ENCODE measurements at places on chromosomes 5 and 9.

GRCh38 chr5:65778126-65778525 is 56.1 kb downstream of the NLN start:
- no peak for DNase-seq

GRCh38 chr5:110900829-110901228 is 162.0 kb downstream of the SLC25A46 start:
- no peak for DNase-seq

DNA sequence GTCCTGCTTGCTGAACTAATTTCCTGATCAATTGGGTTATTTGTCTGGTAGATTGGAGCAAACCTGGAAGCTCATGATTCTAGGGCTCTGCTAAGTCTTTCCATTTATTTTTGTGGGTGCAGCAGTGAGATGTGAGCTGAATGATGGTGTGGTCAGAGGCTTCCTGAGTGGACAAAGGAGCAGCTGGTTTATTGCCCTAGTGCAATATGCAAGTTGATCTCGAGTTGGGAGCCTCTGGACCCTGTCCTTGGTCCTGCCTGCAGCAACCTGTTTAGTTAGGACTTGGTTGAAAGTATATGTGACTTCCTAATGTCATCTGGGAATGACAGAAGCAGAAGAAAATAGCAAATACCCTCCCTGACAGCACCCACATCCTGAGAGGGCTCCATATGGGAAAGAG is 4.2 kb upstream of the UNC5A start:
- DNase-seq: no peak

DNA sequence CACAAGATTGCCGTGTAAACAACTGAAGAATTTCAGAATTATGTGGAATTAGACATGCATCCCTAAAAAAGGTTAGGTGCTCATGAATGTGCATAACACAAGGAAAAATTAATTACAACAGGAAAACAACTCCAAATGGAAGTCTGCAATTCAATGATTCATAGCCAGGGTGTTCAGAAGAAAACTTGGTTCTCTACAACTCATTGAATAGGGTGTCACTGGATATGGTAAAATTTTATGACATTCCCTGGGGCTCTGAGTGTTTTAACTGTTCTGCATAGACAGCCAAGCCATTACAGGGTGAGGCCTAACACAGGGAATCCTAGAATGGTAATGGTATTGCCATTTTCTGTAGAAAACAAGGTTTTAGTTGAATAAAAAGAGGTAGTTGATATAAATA is 24.4 kb upstream of the ZSWIM6 start:
- no peak for DNase-seq

GRCh38 chr5:39355324-39355723 is 9.0 kb downstream of the C9 start:
- no peak for DNase-seq

GRCh38 chr9:20382460-20383071 is 239.7 kb downstream of the MLLT3 start:
- DNase-seq: no peak

DNA sequence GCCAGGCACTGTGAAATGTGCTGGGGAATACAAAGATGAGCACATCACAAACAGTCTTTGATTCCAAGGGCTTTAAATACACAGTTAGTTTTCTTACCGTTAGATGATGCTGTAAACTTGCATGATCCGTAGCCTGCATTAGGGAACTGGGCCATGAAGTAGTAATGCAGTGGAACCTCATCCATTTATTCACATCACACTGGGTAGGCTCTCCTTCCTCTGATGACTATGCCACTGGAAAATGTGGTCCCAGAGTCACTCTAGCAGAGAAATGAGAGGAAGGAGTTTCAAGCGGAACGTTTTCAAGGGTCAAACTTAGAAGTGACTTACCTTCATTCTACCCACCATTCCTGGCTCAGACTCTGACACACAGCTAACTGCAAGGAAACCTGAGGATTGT is 26.4 kb downstream of the ZFAND5 start:
- no peak for DNase-seq

GRCh38 chr9:97601228-97601898 is 31.8 kb downstream of the TSTD2 start:
- DNase-seq: no peak

GRCh38 chr5:82748688-82749460 is 328.3 kb downstream of the TMEM167A start:
- DNase-seq: no peak

DNA sequence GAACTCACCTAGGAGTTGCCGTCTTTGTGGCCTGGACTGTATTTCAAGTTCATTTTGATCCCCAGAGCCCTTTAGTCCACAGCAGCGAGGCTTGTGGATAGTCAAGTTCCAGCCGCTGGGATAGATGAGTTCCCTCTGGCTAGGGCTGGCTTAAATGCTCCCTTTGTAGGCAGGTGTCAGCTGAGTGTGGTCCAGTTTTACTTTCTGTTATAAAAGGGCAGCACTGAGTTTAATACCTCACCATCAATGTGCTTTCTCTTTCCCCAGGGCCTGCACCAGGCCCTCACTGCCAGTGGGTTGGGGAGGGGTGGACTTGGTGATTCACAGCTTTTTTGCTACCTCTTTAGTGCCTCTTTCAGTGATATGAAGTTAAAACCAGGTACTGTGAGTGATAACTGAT is 188.2 kb downstream of the SLCO4C1 start:
- DNase-seq: no peak

GRCh38 chr5:116764941-116765340 is 190.3 kb upstream of the SEMA6A start:
- DNase-seq: no peak

DNA sequence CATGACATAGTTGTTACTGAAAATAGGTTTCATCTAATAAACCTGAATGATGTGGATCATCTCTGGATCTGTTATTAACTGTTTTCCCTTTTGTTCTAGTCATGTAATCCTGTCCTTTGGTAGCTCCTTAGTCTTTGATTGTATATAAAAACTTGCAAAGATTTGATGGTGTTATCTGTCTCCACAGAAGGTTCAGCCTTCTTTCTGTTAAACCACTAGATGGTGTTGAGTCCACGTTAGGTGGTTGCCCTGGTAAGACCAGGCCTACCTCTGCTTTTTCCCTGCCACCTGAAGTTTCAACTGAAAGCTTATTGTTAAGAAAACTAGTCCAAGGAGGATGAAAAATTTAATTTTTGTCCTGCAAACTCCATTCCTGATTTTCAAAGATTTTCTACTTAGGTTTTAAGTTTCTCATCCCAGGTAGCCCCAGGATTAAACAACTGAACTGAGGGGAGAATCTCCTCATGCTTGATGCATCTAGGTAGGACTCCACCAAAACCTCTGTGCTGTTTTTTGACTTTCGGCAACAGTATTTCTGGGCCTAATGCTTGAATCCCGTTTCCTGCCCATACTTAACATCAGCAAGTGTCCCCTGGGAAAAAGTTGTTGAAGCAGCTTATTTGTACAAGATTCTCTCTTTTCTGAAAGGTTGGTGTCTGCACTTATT is 68.5 kb downstream of the RICTOR start:
- DNase-seq: no peak

DNA sequence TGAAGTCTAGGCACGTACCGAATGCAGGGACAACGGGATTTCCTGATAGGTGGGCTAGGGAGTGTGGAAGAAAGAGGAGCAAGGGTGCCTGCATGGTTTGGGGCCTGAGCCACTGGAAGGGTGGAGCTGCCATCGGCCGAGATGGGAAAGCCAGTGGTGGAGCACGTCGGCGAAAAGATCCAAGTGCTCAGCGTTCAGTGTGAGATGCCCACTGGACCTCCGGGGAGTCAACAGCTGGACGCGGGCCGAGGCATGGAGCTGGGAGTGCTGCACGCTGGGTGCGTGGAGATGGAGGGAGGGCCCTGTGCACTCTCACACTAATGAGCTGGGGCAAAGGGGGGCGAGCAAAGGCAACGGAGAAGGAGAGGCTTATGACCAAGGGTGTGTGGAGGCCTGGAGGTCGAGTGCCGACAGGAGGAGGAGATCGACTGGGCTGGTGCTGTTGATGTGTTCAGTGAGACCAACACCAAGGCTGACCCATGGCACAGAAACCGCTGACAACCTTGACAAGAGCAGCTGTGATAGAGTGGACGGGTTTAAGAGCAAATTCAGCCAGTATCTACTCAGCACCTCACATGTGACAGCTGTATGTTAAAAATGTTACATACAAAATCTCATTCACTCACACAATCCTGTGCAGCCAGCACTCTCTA is 85.7 kb downstream of the STK10 start:
- DNase-seq: no peak

DNA sequence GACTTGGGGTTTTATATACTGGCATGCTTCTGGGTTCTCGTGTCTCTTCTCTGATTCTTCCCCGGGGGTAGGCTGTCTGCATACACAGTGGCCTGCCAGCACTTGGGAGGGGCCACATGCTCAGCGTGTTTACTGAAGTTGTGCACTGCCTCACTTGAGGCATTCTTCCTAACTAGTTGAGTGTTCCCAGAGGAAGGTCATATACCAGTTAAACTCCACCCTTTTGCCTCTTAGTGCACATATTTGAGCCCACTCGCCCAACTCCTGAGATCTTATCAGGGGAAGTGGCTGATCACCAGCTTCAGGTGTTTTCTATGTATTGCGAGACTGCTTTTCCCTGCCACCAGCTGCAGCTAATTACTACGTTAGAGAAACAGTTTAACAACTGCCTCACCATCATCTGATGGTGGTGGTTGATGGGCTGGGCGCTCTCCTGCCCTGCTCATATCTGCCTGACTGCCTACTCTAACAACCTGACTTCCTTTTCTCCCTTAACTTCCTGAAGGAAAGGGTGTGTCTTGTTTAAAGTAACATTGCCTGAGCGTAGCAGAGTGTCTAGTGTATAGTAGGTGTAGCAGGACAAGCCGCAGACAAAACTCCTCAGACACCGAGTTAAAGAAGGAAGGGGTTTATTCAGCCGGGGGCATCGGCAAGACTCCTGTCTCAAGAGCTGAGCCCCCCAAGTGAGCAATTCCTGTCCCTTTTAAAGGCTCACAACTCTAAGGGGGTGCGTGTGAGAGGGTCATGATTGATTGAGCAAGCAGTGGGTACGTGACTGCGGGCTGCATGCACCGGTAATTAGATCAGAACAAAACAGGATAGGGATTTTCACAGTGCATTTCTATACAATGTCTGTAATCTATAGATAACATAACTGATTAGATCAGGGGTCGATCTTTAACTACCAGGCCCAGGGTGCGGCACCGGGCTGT is 60.1 kb upstream of the CLINT1 start:
- no peak for DNase-seq

DNA sequence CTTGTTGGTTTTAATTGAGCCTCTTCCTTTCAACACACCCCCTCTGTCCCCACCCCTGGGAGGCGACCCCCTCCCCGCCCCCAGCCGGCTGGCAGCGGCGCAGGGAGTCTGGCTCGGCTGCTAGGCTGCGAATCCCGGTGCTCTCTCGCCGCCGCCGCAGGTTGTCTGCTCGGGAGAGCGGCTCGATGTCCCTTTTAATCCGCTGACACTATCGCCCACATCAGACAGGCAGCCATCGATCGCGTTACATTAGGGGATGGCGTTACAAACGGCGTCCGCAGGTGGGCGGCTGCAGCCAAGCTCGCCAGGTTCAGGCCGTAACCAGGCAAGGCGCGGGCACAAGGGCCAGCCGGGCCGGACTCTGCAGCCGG is 1.3 kb downstream of the NR2F1-AS1 start:
- no peak for DNase-seq

GRCh38 chr5:166726406-166726805 is 1565.0 kb upstream of the WWC1 start:
- DNase-seq: no peak

DNA sequence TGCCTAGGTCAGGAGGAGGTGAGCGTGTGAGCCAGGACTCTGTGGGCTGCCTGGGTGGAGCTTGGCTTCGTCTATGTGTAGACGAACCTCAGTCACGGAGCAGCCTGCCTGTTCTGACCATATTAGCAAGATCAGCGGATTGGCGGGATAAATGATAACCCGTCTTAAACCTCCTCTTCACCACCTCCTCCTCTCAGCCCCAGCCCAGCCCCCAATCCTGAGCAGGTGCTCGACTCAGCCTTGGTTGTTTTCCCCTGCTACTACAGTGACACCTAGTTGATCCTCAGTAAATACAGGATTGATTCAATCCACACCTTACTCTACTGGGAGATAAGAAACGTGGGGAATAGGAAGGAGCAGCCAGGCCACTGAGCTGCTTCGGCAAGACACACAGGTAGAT is 286.1 kb downstream of the IRX2 start:
- DNase-seq: no peak

DNA sequence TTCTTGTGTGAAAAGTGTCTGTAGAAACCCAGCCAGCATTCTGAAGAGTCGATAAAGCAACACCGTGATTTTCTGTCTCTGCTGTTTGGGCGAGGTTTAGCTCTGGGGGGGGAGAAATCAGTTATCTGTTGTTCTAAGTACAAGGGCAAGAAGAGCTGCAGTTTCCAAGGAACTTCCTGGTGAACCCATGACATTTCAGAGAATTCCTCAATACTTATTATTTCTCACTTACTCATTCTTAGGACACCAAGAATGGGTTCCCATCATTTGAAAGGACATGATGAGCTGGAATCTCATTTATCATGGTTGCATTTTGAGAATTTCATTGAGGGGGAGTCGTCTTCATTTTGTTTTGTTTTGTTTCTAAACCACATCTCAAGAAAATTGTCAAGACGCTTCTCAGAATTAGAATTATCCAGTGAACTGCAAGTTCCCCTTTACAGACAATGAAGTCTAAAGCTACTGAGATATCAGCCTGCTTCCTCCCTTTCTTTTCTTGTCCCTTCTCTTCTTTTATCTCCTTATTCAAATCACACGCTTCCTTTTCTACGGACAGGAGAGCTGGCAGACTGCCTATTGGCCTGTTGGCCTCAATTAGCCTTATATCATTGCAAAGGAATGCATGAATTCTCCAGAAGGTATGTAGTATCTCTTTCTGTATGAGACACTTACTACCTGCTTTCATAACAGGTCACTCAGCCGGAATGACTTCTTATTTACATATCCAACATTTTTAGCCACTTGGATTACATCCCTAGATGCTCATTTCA is 53.7 kb downstream of the ZNF462 start:
- no peak for DNase-seq

DNA sequence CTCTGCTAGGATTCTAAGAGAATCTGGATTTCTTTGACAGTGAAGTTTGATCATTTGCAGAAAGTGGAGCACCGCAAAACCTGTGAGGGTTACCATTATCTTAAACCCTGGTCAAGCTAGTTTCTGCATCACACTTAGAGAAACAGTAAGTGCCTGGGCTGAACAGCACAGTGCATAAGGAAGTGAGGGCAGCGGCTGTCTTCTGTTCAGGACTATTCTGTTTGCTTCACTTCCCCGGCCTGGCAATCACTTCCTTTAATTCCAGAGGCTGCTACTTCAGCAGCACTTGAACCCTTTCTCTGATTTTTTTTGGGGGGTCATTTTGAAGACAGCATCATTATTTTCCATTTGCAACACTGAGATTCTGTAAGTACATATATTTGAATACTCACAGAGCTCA is 32.0 kb downstream of the SEMA6A start:
- no peak for DNase-seq

DNA sequence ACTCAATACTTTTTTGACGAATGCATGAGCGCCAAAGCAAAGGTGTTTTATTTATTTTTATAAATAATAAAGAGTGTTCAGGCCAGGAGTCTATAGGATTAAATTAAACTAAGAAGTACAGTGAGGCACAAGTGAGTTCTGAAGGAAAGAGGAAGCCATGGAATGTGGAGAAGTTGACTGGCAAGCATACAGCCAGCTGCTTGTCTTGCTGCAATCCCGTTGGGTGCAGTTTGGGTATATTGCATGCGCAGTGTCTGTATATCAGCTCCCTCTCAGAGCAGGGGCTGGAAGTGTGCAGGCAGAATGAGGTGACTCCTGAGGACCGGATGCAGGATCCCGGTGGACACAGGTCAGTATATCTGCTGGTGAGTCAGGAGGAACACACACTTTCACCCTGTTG is 315.6 kb downstream of the ZSWIM6 start:
- DNase-seq: no peak
